Activated T-helper 17 cell treated with anti-CD3 and anti-CD28 coated beads, Interleukin-2, amount 50 U/mL, for 72 hours (primary cell): ENCODE measurements at places on chromosomes 11 and 22. TPM values are rescaled to one million over a fixed set of nuclear protein-coding genes. Genes with fewer than 3 reads are reported as not detected.

BACE1 gene
- total RNA-seq = 0.17 TPM

ZNRD2 gene
- total RNA-seq = 49.4 TPM

DNA sequence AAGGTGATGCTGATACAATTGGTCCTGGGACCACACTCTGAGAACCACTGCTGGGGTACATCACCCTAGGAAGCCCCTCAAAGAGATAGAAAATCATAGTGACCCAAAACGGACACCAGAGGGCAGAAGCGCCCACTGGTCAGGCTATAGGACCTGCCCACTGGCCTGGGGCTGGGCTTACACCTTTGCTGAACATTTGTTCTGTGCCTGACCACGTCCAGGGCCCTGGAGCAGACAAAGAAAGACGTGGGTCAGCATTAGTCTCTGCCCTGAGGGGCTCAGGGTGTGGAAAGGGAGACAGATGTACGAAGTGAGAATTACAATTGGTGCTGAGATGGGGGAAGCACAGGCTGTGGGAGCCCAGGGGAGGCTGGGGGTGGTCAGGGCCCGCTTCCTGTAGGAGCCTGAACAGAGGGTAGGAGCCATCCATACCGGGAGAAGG lies 14.4 kb upstream of the SERPINH1 start:
- ATAC-seq = peak; percentile 67

DNA sequence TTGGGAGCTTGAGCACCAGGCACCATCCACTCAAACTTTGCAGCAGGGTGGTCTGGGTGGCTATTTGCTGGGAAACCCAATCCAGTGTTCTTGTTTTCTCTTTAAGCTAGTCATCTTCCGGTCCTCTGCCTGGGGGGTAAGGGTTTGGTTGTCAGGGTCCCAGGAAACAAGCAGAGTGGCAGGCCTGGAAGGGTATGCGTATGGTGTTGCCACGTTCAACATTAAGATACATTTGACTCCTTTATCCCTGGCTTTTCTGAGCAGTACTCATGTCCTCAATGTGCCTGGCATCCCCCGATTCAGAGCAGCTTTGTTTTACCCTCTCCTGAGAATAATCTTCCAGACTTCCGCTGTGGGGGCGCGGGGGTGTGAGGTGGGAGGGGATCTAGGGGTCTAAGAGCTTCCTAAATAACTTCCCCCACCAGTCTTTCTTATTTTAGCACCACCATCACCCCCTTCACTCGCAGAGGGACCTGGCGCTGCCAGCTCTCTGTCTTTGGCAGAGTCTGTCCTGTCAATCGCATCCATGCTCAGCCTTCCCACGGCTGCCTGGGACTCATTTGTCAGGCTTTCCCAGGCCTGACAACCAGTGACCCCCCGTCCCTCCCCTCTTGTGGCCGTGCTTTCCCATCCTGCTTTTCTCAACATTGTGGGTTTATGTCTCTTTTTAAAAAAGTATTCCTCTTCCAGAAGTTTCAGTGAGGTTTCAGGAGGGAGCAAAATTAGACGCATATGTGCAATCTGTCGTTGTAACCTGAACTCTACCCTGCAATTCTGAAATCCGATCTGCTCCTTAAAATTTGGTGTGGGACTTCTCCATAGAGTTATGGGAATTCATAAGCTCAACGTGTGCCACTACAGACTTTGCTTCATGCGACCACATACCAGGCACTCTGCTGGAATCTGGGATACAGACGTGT lies 27.0 kb upstream of the RBFOX2 start:
- ATAC-seq = no peak

DNA sequence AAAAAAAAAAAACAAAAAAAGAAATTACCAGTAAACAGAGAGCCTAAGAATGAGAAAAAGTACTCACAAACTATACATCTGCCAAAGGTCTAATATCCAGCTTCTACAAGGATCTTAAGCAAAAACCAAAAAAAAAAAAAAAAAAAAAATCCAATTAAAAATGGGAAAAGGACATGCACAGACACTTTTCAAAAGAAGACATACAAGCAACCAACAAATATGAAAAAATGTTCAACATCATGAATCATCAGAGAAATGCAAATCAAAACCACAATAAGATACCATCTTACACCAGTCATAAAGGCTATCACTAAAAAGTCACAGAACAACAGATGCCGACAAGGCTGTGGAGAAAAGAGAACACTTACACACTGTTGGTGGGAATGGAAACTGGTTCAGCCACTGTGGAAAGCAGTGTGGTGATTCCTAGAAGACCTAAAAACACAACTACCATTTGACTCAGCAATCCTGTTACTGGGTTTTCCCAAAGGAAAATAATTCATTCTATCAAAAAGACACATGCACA lies 18.3 kb downstream of the MS4A6A start:
- peak; percentile 93 for ATAC-seq

DNA sequence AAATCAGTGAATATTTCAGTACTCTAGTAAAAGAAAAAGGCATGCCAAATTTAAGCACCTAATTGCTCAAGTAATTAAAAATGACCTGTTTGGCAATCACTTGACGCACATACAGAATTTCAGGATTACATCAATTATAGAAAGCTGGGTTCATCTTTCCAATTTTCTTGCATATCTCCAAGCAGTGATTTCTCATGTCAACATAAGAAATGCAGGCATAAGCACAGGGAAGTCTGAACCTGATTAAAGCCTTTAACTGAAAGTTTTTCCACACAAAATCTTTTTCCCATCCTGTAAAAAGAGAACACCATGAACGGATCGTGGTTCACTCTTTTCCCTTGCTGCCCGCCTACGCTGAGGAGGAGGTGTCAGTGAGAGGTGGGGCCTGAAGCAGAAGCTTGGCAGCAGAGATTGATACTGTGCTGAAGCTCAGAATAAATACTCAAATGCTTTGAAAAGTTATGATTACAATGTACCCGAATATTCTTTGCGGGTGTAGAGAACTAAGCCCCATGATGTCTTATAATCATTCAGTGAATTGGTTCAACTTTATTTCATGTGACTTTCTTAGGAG lies 704.1 kb upstream of the CCDC90B start:
- ATAC-seq = no peak

CRYAB gene
- not detected for total RNA-seq

DNA sequence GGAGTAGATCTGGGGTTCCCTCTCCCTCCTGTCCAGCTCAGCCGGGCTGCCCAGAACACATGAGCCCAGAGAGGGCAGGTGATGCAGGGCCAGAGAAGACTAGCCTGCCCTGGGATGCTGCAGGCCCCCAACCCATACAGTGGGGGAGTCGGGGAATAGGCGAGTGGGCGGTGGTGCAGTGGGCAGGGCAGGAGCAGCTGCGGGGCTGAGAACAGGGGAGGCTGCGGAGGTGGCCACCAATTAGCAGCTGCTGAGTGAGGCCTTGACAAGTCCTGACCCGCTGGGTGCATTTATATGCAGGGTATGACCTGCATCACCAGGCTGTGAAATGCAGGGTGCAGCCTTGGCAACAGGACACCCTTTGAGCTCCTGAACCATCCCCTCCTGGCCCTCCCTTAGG lies 43.1 kb downstream of the NFAM1 start:
- no peak for ATAC-seq

GRCh38 chr11:6320411-6321155 lies at the start of gene CAVIN3:
TSS of gene CAVIN3 (minus strand) at chr11:6320501. CDS start at chr11:6320476, 25 bp downstream.
- ATAC-seq = peak; percentile 73

DNA sequence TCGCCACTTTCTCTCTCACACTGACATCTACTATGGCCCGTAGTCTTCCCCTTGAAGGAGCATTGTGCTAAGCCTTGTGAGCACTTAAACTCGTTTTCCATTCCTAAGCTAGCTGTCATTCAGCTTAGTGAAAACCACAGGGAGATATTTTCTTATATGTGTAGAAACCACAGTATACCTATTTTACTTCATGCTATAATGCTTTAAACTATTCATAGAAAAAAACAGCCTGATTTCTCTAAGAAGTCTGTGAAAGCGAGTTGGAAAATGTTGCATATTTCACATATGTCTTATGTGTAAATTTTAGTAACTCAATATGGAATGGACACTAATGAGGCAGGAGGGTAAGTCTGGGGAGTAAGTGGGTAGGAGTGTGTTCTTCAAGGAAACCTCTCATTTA lies 194.3 kb upstream of the CTSC start:
- ATAC-seq = no peak

DNA sequence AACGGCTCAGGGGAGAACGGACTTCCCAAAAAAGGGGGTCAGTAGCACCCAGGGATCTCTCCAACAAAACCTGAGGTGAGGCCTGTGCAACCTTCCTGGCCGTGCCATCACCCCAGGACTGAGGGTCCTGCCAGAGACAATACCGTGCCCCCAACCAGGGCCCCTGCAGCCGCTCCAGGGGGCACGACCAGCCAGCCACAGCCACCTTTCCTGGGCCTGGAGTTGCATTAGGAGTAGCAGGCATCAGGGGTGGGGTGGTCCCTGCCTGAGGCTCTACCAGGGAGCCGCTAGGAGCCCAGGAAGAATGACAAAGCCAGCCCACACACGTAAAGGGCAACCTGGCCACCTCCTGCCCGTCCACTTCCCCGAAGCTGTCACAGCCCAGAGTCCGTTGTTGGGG lies 137.8 kb downstream of the BRD1 start:
- no peak for ATAC-seq
